ENCODE measurements at places on chromosomes 11 and 22. TPM values are rescaled to one million over a fixed set of nuclear protein-coding genes. Genes with fewer than 3 reads are reported as not detected.

SOX6 gene
- total RNA-seq, result 2.5 TPM

ANGPTL5 gene
- not detected for total RNA-seq

PHLDA2 gene
- total RNA-seq, result 9.9 TPM

OR52I1 gene
- total RNA-seq, result not detected

TPCN2 gene
- total RNA-seq, result 7.5 TPM

KLHDC7B gene
- total RNA-seq, result 1.0 TPM
